Epithelial cell of alveolus of lung (primary cell): ENCODE measurements at places on chromosomes 2 and 18. TPM values are rescaled to one million over a fixed set of nuclear protein-coding genes. Genes with fewer than 3 reads are reported as not detected.

The TXNL1 gene
- total RNA-seq: 60.0 and 65.3 TPM in 2 replicates

The ANKRD30B gene
- not detected in 2 replicates for total RNA-seq

The HADHA gene
- total RNA-seq: 125 and 131 TPM in 2 replicates

The SRD5A2 gene
- not detected in 2 replicates for total RNA-seq

The KCNS3 gene
- total RNA-seq: 1.4 and 12.4 TPM in 2 replicates

The PGAP1 gene
- total RNA-seq: 6.3 and 16.4 TPM in 2 replicates

The DES gene
- under 0.01 and 20.4 TPM in 2 replicates for total RNA-seq

The VAMP8 gene
- 3.2 and 13.1 TPM in 2 replicates for total RNA-seq

The UGT1A4 gene
- not detected in 2 replicates for total RNA-seq

The CD28 gene
- total RNA-seq: not detected in 2 replicates

The MARCHF4 gene
- total RNA-seq: under 0.01 and 1.0 TPM in 2 replicates

The MC4R gene
- not detected in 2 replicates for total RNA-seq

The DHX57 gene
- total RNA-seq: 10.8 and 12.5 TPM in 2 replicates

The LOXHD1 gene
- not detected in 2 replicates for total RNA-seq

The RUFY4 gene
- total RNA-seq: not detected in 2 replicates

The CD8B gene
- total RNA-seq: not detected in 2 replicates

The DSC3 gene
- 1.4 and 2.5 TPM in 2 replicates for total RNA-seq

The SLC5A7 gene
- not detected in 2 replicates for total RNA-seq

The DYSF gene
- total RNA-seq: 1.4 and 4.3 TPM in 2 replicates

The TFCP2L1 gene
- 0.13 and 0.16 TPM in 2 replicates for total RNA-seq

The HOXD1 gene
- not detected in 2 replicates for total RNA-seq

The THOC1 gene
- 15.1 and 16.2 TPM in 2 replicates for total RNA-seq

The EVX2 gene
- not detected in 2 replicates for total RNA-seq

The TRIM54 gene
- total RNA-seq: 0.24 TPM in 1 of 2 replicates, not detected in the other

The KCNJ13 gene
- not detected in 2 replicates for total RNA-seq

The DYNAP gene
- not detected in 2 replicates for total RNA-seq

The ESPNL gene
- total RNA-seq: 0.39 and 2.9 TPM in 2 replicates

The CCDC68 gene
- 20.2 and 36.8 TPM in 2 replicates for total RNA-seq

The TWIST2 gene
- total RNA-seq: 63.5 and 68.2 TPM in 2 replicates

The SEMA4F gene
- 1.4 and 4.5 TPM in 2 replicates for total RNA-seq
